ENCODE measurements at places on chromosomes 2 and 18. TPM values are rescaled to one million over a fixed set of nuclear protein-coding genes. Genes with fewer than 3 reads are reported as not detected.

CDH19 gene
- total RNA-seq, result 0.79 TPM

DUSP2 gene
- 3.6 TPM for total RNA-seq

SCYGR4 gene
- total RNA-seq, result not detected

ERFE gene
- total RNA-seq, result 1.4 TPM

DCDC2C gene
- not detected for total RNA-seq

ALPP gene
- 3.1 TPM for total RNA-seq

SERPINB8 gene
- 16.9 TPM for total RNA-seq

SERPINB2 gene
- 3.5 TPM for total RNA-seq

NEU2 gene
- not detected for total RNA-seq

PSMD14 gene
- total RNA-seq, result 40.7 TPM

PRKAG3 gene
- total RNA-seq, result not detected

CDCA7 gene
- total RNA-seq, result 2.3 TPM

GPR45 gene
- not detected for total RNA-seq

CPLX4 gene
- total RNA-seq, result not detected

PMS1 gene
- total RNA-seq, result 28.4 TPM

FOXD4L1 gene
- 0.17 TPM for total RNA-seq

MROH2A gene
- total RNA-seq, result 0.32 TPM

WNT10A gene
- total RNA-seq, result 1.1 TPM

ANKRD62 gene
- not detected for total RNA-seq

OLA1 gene
- 66.3 TPM for total RNA-seq

ITSN2 gene
- total RNA-seq, result 85.6 TPM

LIPG gene
- total RNA-seq, result 26.0 TPM

DSC1 gene
- not detected for total RNA-seq
